ENCODE measurements at places on chromosomes 7 and 10.

DNA sequence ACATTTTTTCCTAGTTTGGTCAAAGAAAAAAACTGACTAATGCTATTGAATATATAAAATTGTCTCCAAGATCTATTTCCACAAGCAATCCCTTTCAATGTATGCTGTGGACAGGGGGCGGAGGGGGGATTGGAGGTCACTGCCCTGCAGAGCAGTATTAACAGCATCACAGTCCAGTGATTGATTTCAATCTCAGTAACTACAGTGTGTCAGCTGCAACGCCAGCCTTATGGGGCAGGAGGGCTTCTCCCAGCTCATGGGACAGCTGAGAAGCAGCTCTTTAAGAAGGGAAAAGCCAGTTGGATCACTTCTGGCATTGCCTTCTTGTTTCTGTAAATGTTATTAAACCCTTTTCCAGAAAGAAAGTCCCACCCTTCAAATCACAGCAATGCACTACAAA, 65.0 kb downstream of the RAPGEF5 start:
- no peak for DNase-seq

DNA sequence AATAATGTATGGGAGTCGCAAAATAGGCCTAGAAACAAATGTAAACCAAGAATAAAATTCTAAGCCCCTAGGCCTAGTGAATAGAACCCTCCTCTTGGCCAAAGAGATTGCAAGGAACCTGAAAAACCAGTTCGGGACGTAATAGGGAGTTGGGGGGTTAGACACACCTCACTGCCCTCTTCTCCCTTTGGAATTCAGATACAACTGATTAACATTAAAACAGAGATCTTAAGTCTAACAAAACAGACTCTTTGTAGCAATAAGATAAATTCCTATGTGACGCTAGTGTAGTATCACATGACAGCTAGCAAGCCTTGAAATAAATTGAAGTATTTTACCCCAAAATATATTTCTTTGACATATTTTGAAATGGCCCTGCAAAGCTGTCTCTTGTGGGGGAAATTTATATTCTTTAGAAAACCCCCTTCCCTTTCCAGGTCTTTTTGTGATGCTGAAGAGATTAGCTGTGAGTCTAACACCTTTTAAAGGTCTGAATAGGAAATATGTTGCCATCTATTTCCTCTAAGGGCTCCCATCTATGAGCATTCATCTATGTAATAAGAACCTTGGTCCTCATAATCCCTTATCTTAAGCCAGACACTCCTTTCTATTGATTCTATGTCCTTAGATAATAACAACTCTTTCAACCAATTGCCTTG, 623.4 kb upstream of the NRG3 start:
- no peak for DNase-seq

- DNase-seq: no peak
These were observed 124.7 kb upstream of the CARD11 start for GRCh38 chr7:3168370-3168769.

- DNase-seq: no peak
These were observed 110.6 kb downstream of the PTPN20 start for GRCh38 chr10:47021850-47022249.

- no peak for DNase-seq
These were observed 15.1 kb upstream of the ATE1 start for GRCh38 chr10:121942749-121943416.

- no peak for DNase-seq
These were observed 24.7 kb upstream of the GRID1 start for GRCh38 chr10:86391236-86391840.

- DNase-seq: peak; percentile 50
These were observed 43.4 kb downstream of the GLRX3 start for GRCh38 chr10:130179640-130180039.

- DNase-seq: no peak
These were observed 461.5 kb upstream of the GHITM start for GRCh38 chr10:83677795-83678194.

DNA sequence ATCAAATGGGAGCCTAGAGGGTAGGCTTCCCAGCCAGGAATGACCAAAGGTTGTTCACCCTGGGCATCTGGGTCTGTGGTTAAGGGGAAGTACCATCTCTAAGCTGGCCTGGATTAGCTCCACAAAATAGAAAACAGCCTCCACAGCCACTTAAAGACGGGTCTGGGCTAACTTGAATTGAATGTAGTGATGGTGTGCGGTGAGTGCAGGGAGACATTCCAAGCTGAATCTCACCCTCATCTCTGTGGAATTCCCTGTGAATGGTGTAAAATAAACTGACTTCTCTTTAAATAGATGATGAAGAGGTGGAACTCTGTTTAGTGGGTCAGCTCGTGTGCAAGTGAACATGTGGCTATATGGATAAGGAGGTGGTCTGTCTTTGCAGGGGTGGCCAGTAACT, 251.0 kb downstream of the DYNC1I1 start:
- DNase-seq: no peak

DNA sequence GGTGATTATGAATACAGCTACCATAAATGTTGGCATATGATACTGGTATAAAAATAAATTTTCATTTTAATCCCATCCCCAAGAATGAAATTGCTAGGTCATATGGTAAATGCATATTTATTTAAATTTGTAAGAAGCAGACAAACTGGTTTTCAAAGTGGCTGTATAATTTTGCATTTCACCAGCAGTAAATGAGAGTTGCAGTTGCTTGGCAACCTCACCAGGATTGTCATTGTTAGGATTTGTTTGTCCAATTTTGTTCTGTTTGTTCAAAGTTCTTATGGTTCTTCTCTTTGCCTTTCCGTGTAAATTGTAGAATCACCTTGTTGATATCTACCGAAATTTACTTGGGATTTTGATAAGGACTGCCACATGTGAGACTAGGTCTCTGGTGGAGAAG, 237.4 kb downstream of the OTUD1 start:
- no peak for DNase-seq

DNA sequence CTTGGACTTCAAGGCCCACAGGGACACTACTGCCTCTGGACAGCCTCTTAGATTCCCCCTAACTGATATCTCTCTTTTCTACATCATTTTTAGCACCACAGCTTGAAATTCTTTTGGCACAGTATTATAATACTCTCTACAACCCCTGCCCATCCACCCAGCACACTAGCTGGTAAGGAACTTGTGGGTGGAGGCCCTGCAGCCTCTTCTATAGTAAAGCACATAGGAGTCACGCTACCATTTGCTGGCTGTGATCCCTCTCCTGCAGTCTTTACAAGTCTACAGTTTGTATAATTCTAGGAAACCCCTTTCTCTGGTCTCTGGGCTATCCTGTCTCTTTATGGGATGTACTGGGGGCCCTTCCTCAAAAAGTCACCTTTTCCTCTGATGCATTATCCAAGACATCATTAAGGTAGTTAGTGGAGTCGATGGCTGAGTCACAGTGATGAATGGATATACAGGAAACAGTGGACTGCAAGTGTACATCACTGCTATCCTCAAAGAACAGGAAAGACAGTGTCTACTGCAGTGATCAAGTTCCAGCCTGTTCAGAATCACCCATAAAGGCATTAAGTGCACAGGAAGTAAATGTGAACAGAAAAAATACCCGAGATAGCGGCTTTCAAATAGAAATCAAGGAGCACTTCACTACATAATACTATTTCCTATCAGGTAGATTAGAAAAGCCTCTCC, 54.4 kb downstream of the STK17A start:
- DNase-seq: peak; percentile 23

DNA sequence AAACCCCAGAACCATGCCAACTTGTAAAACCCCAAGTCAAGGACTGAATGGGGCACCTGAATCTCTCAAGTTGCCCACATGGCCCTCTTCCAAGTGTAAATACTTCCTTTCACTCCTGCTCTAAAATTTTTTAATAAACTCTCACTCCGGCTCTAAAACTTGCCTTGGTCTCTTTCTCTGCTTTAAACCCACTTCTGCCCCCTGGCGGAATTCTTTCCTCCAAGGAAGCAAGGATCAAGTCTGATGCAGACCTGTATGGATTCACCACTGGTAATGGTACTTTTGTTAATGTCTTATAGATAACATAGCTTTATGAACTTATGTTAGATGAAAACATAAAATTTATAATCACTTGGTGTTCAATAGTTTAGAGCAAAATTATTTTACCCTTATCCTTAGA, 33.8 kb downstream of the SLC16A9 start:
- no peak for DNase-seq

DNA sequence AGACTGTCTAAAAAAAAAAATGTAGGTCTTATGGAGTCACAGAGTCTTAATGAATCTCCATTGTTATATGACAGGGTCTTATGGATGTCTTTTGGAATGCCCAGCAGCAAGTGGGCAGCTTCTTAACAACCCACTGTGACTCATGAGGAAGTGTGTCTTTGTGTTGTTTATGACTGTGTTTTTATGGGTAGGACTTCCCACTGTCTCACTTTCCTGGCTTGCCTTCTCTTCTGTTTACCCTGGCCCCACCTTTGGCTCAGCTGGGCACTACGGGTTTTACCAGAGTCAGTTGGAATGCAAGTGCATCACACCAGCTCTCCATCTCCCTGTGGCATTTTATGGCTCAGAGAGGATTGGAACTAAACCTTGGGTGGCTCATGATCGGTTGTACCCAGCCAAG, 580.5 kb downstream of the AUTS2 start:
- DNase-seq: no peak

DNA sequence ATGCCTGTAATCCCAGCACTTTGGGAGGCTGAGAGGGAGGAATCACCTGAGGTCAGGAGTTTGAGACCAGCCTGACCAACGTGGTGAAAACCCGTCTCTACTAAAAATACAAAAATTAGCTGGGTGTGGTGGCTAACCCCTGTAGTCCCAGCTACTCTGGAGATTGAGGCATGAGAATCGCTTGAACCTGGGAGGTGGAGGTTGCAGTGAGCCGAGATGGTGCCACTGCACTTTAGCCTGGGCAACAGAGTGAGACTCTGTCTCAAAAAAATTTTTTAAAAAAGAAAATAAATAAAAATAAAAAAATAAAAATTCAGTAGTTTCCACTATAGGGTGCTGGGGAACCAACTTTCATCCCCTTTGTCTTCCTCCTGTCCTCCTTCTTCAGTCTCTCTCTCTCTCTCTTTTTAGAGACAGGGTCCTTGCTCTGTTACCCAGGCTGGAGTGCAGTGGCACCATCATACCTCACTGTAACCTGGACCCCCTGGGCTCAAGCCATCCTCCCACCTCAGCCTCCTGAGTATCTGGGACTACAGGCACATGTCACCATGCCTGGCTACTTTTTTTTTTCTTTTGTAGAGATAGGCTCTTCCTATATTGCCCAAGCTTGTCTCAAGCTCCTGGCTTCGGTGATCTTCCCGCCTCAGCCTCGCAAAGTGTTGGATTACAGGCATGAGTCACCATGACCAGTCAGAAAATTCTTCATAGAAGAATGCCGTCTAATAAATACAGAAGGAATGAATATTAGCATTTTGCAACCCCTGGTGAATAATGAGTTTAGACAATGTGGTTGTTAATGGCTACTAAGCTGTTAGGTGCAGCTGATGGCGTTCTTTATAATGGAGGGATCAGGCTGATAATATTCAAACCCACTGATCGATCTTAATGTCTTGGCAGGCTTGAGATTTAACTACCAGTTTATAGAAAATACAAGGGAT, 20.6 kb downstream of the RBM20 start:
- DNase-seq: no peak

DNA sequence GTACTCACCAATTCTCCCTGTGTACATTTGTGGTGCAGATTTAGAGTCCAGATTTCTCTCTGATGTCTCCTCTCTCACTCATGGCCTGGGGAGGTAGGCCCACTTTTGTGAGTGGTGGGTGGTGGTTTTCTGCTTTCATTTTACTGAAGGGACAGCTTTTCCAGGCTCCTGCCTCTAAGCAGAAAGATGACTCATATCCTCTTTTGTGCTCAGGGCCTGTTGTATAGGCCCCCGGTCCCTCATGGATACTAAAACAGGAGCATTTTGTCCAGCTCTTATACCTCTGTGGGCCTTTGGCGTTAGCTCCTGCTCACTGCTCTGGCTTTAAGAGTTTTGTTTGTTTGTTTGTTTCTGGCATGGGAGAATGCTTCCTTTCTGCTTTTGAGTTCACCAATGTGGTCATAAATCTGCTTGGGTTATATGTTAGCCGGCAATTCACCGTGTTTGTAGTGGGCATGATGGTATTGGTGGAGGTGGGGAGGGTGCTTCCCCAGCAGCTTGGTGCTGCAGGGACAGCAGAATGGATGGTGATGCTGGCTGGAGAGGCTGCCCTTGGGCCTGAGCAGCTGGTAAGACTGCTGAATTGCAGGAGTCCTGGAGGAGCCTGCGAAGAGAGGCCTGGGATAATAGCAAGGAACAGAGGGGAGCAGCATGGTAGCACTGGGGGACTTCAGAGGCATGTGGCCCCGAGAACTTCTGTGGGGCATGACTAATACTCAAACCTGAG, 468.7 kb downstream of the RPS24 start:
- no peak for DNase-seq

GRCh38 chr7:41882256-41882655, 179.4 kb upstream of the INHBA start:
- DNase-seq: no peak

DNA sequence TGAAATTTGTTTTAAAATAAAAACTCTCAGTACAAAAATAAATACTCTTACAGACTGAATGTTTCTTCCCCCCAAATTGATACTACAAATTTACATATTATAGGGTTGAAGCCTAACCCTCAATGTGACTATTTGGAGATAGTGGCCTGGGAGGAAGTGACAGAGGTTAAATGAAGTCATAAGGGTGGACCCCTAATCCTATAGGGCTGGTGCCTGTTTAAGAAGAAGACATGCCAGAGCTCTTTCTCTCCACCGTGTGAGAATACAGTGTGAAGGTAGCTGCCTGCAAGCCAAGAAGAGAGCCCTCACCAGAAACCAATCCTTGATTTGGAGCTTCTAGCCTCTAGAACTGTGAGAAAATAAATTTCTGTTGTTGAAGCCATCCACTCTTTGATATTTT, 67.6 kb downstream of the MCU start:
- DNase-seq: no peak

DNA sequence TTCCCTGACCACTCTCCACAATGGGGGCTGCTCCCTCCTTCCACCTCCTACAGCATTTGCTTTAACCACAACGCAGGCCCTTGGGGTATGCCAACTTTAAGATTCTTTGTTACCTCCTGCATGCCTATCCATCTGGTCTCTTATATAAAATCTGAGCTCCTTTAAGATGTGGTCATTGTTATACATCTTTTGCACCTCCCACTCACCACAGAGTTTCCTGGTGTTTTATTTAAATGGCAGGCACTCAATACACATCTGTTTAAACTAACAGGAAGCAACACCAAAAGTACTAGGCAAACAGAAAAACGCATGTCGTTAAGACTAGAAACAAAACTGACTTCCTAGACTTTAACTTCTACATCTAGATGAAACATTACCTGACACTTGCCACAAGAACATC, 36.3 kb downstream of the SLC25A13 start:
- DNase-seq: peak; percentile 79

- no peak for DNase-seq
These were observed 765 bp downstream of the CCAR1 start for GRCh38 chr10:68721673-68722335.

All from CD4-positive, alpha-beta memory T cell (primary cell).